ENCODE measurements at places on chromosomes 7 and 10.

DNA sequence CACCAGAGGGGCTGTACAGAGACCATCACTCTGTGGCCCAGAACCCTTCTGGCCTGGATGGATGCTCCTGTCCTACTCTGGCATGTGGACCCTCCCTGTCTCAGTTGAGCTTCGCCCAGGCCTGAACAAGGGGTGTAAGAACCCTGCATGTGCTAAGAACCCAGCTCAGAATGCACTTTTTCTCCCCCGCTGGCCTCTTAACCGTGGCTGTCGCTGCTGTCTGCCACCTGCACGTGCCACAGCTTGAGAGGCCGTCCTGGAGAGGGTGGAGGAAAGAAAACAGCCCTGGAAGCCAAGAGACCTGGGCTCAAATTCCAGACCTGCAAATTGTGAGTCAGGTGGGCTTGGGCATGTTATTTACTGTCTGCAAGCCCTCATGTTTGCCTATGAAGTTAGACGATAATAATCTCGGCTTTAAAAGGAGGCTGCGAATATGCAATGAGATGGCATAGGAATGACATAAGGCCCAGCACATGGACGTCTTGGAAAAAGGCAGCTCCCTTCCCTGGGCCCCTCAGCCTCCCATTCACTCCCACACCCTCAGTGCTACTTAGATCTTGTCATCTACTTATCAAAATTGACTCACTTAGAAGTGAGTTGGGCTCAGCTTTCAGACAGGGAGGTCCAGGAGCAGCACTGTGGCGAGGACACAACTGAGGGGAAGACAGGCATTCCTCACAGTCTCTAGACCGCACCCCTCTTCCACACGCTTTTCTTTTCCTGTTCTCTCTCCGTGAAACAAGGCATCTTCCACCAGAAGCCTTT lies 31.4 kb downstream of the FIGNL1 start:
- DNase-seq: no peak

DNA sequence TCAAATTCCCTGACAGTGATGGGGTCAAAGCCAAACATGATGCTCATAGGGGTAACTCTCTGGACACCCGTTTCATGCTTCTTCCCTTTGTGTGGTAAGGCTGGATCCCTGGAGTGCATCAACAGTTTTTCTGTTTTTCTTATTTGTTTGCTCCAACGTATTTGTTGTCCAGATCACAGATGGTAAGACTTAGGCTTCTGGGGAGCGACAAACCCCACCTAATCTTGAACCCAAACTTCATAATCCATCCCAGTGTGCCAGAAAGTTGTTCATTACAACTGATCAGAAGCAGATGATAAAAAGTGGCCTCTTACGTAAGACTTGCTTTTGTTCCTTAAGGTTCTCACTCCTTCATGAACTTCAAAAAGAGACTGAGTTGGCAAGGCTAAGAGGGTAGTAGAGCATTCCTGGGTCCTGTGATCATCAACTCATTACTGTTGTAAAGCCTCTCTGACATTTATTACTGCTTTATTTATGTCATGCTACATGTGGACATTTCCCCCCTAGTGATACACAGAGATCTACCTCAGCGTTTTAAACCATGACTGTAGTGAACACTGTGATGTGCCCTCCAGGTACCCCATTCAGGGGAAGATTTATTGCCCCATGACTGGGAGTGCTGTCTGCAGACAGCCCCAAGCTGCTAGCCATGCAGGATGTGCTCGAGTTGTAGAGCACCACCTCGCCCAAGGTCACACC lies 125.6 kb downstream of the CCDC71L start:
- DNase-seq: no peak

DNA sequence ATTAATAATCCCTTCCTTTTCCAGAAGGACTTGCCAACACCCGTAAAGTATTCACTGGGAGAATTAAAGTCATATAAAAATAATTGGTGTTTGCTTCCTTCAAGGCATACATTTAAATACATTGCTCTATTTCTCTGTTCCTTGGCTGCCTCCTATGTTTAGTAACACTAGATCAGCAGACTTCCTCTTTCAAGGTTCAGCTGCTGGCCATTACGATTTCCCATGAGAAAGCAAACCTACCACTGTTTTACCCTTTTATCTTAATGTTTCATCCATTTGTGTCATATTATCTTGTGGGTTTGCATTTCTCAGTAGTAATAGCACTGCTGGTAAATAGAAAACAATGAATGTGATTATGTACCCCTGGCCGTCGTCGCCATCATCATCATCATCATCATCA lies 313.8 kb upstream of the BMPER start:
- DNase-seq: no peak

DNA sequence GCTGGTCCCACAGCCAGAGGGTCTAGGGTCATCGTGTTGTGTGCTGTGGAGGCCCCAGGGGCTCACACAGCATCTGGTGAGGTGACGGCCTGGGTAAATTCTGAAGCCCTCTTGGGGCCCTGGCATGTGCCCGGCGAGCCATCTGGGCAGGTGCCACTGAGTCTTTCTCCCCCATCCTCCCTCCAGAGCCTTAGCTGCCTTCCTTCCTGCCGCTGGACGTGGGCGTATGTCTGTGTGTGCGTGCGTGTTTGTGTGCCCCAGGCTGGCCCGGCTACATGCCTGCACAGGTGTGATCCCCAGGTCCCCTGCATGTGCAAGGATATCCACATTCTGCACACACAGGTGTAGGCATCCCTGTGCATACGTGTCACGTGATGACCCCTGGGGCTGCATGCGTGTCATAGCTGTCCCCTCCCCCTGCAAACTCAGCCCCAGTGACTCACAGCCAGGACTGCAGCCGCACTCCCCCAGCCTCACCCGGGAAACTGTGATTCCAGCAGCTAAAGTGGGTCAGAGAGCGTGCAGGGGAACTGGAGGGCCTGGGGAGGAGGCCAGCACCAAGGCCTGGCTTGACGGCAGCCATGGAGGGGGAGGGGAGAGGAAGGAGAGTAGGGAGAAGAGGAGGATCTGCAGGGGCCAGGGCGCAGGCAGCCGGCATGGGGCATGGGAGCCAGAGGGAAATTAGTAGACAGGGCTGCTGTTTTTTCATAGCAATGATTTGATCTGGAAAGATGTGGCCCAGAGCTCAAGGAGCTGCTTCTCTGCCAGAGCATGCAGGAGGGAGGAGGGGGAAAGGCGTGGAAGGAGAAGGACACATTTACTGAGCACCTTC lies 46.4 kb downstream of the ELFN1 start:
- no peak for DNase-seq

- no peak for DNase-seq
Measured at GRCh38 chr10:80659289-80659688, 121.6 kb downstream of the SH2D4B start.

DNA sequence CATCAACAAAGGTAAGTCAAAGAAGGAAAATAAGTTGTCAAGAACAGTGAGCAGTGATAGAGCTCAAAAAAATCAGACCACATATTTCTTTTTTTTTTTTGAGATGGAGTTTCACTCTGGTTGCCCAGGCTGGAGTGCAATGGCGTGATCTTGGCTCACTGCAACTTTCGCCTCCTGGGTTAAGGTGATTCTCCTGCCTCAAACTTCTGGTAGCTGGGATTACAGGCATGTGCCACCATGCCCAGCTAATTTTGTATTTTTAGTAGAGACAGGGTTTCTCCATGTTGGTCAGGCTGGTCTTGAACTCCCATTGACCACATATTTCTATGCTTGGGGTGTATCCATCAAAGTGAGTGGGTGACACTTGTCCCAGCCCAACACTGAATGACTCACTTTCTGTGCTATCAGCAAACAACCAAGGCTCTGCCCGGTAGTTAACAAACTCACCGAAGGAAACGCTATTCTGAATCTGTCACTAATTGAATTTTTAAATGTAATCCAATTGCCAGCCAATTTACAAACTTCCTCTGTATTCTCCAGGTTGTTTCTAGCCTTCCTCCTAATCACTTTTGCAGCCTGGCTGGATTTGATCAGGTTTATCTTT lies 19.6 kb upstream of the SMNDC1 start:
- peak; percentile 29 for DNase-seq

DNA sequence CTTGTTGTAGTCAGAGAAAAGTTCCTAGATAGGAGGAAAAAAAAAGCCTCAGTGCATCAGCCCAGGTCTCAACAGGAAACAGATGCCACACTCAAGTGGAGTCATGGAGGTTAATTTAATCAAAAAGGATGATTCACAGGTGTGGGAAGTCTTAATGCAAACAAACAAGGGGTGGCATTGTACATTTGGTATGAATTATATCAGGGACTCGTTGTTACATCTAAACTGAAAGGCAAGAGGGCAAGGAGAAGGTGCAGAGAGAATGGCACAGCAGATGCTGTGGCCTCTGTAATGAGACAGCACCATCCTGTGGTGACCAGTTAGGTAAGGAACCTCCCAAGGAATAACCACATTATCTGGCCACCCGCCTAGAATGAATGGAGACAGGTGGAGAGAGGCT lies 133.7 kb downstream of the PTPRZ1 start:
- no peak for DNase-seq

- DNase-seq: no peak
Measured at GRCh38 chr7:127768241-127768640, 116.2 kb downstream of the SND1 start.

GRCh38 chr10:12214763-12215218 lies 18.8 kb downstream of the CDC123 start:
- DNase-seq: peak; percentile 29

GRCh38 chr7:31304446-31304845 lies 36.1 kb downstream of the NEUROD6 start:
- no peak for DNase-seq

Measured in GM10248 (cell line).